ENCODE measurements at places on chromosomes 16 and 17. TPM values are rescaled to one million over a fixed set of nuclear protein-coding genes. Genes with fewer than 3 reads are reported as not detected.

Gene GNGT2
- not detected for total RNA-seq

Gene ASGR1
- total RNA-seq, result 9.1 TPM

Gene CEP295NL
- 2.1 TPM for total RNA-seq

Gene KRTAP4-9
- not detected for total RNA-seq

Gene FSCN2
- not detected for total RNA-seq

Gene YBX2
- total RNA-seq, result 0.15 TPM

Gene APOH
- total RNA-seq, result not detected

Gene ADAP2
- 0.15 TPM for total RNA-seq

Gene NDRG4
- total RNA-seq, result 21.1 TPM

Gene ALOX12
- not detected for total RNA-seq

Gene PDE6G
- 0.76 TPM for total RNA-seq

Gene GAST
- total RNA-seq, result not detected

Gene OR3A3
- not detected for total RNA-seq

Gene MPV17L
- total RNA-seq, result 0.32 TPM

Gene SBK1
- total RNA-seq, result 0.32 TPM

Gene CLEC18B
- not detected for total RNA-seq

Gene KRTAP16-1
- total RNA-seq, result not detected

Gene KRT20
- total RNA-seq, result not detected

Gene KCNH6
- total RNA-seq, result under 0.01 TPM

Gene MLKL
- total RNA-seq, result 21.4 TPM

Gene NOL3
- 12.3 TPM for total RNA-seq

Gene XAF1
- 129 TPM for total RNA-seq

Gene ANKRD13B
- 6.2 TPM for total RNA-seq

Gene TMEM101
- 83.3 TPM for total RNA-seq

Gene ACLY
- total RNA-seq, result 275 TPM

Gene TMEM220
- 2.6 TPM for total RNA-seq

Gene PRSS21
- total RNA-seq, result not detected

Gene KRT32
- total RNA-seq, result not detected

Gene BRIP1
- 8.2 TPM for total RNA-seq

Gene GRIN2C
- under 0.01 TPM for total RNA-seq

Gene COX4I1
- 546 TPM for total RNA-seq
